ENCODE measurements at places on chromosomes 16 and 17. TPM values are rescaled to one million over a fixed set of nuclear protein-coding genes. Genes with fewer than 3 reads are reported as not detected.

DNA sequence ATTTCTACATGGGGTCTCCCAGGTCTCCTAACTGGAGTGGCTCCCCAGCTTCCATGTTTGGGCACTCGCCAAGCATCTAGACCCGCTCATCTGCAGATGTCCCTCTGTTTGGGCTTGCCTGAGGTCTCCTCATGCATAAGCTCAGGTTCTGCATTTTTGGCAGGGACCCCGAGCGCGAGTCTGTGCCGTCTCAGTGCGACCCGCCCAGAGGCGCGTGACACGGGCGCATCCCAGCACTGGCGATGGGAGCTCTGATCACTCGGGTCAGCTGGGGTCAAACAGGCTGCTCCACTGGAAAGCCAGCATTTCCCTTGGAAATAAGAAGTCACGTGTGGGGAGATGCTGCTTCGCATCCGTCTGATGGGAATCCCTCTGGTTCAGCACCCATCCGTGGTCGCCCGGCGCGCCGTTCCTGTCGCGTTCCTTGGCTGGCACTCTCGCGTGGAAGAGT lies 56.9 kb upstream of the FASN start:
- H3K4me3 ChIP-seq = no peak overlapping the region
- peaks cover 4% of the 10 kb centered on the region for H3K4me1 ChIP-seq
- no peak for DNase-seq
- no peaks in the 10 kb centered on the region for H3K27me3 ChIP-seq

Gene PPP4C
- total RNA-seq = 121 TPM

Gene P2RX5
- total RNA-seq = 43.2 TPM

DNA sequence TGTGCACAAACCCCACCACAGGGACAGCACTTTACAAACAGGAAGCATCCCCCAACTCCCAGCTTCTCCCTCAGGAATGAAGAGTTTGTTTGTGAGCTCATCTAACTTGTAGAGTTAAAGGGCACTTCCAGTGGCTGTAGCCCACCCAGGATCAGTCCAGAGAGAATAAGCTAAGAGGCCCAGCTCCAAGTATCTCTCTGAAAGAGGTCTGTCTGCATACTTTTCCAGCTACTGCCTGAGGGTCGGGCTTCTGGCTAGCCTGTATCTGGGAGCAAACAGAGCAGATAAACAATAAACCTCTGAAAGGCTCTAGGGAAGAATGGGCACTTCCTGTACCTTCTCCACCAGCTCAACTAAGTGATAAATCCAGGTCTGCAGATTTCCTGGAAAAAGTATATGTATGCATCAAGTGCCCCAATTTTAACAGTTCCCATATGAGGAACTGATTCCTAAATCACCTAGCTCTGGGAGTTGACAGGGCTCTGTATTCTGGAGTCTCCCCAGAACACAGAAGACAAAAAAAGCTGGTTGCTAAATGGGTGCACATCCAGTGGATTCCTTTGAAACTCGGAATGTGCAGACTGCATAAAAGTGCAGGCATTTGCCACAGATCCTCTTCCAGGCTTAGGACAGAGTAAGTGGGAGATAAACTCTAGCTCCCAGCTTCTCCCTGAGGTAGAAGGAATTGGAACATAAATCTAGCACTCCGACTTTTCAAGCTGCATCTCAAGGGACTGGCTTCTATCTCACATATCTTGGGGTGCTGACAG lies 37.1 kb upstream of the MYLK3 start:
- H3K27ac ChIP-seq = no peak overlapping the region
- no peak overlapping the region for H3K4me3 ChIP-seq
- H3K4me1 ChIP-seq = peaks cover 20% of the 10 kb centered on the region
- H3K36me3 ChIP-seq = peaks cover 2% of the 10 kb centered on the region
- no peak for DNase-seq
- no peaks in the 10 kb centered on the region for H3K27me3 ChIP-seq

- H3K27ac ChIP-seq = peak overlapping the region; percentile 84
- peak; percentile 28 for DNase-seq
- H3K36me3 ChIP-seq = peaks cover 2% of the 10 kb centered on the region
Measured at GRCh38 chr17:79804856-79805696, 8.2 kb upstream of the CBX8 start.

Gene TAC4
- not detected for total RNA-seq

- H3K27ac ChIP-seq = no peak overlapping the region
- no peaks in the 10 kb centered on the region for H3K36me3 ChIP-seq
- H3K4me1 ChIP-seq = peaks cover 49% of the 10 kb centered on the region
- no peak for DNase-seq
- H3K4me3 ChIP-seq = no peak overlapping the region
- H3K27me3 ChIP-seq = no peaks in the 10 kb centered on the region
Measured at GRCh38 chr17:76995387-76996105, 127.3 kb downstream of the MGAT5B start.

DNA sequence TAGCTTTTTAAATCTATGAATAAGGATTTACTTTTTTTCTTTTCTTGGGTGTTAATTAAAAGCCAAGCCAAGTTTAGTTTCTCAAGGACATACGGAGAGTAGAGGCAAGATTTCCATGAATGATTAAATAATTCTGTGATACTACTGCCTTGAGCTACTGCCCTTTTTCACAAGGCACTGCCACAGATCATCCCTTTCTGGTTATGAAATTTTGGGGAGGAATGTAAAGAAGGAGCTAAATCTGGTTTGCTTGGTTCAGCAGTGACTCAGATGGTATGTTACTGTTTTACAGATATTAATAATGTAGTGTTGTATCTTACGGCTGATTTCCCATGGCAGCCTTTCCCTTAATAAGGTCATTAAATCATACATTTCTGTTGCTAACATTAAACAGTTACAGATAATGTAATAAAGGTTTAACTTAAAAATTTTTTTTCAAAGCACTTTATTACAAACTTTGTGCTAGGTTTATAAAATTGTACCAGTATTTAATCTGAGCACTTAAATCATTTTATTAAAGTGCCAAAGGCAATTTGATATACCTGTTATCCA lies 2.6 kb downstream of the WSB1 start:
- DNase-seq = no peak
- H3K4me1 ChIP-seq = peaks cover 57% of the 10 kb centered on the region
- no peaks in the 10 kb centered on the region for H3K27me3 ChIP-seq
- H3K27ac ChIP-seq = peak overlapping the region; percentile 100
- peaks cover 15% of the 10 kb centered on the region for H3K36me3 ChIP-seq

GRCh38 chr17:62588109-62588508 lies 39.4 kb upstream of the MRC2 start:
- no peak overlapping the region for H3K4me3 ChIP-seq
- H3K27me3 ChIP-seq = no peaks in the 10 kb centered on the region
- H3K27ac ChIP-seq = no peak overlapping the region
- no peak for DNase-seq
- H3K36me3 ChIP-seq = peaks cover 19% of the 10 kb centered on the region

- H3K36me3 ChIP-seq = no peaks in the 10 kb centered on the region
- H3K4me3 ChIP-seq = no peak overlapping the region
- no peak for DNase-seq
- H3K4me1 ChIP-seq = no peaks in the 10 kb centered on the region
Measured at GRCh38 chr17:17884391-17885357, 47.9 kb upstream of the SREBF1 start.

Gene ZG16
- not detected for total RNA-seq

GRCh38 chr17:29682987-29683386 lies 60.3 kb upstream of the CORO6 start:
- peaks cover 14% of the 10 kb centered on the region for H3K36me3 ChIP-seq
- DNase-seq = no peak
- no peaks in the 10 kb centered on the region for H3K27me3 ChIP-seq
- H3K27ac ChIP-seq = peak overlapping the region; percentile 30

GRCh38 chr17:68318103-68318991 lies 27.1 kb downstream of the ARSG start:
- H3K27ac ChIP-seq = no peak overlapping the region
- H3K36me3 ChIP-seq = no peaks in the 10 kb centered on the region
- DNase-seq = no peak
- no peak overlapping the region for H3K4me3 ChIP-seq
- H3K27me3 ChIP-seq = no peaks in the 10 kb centered on the region
- peaks cover 26% of the 10 kb centered on the region for H3K4me1 ChIP-seq

DNA sequence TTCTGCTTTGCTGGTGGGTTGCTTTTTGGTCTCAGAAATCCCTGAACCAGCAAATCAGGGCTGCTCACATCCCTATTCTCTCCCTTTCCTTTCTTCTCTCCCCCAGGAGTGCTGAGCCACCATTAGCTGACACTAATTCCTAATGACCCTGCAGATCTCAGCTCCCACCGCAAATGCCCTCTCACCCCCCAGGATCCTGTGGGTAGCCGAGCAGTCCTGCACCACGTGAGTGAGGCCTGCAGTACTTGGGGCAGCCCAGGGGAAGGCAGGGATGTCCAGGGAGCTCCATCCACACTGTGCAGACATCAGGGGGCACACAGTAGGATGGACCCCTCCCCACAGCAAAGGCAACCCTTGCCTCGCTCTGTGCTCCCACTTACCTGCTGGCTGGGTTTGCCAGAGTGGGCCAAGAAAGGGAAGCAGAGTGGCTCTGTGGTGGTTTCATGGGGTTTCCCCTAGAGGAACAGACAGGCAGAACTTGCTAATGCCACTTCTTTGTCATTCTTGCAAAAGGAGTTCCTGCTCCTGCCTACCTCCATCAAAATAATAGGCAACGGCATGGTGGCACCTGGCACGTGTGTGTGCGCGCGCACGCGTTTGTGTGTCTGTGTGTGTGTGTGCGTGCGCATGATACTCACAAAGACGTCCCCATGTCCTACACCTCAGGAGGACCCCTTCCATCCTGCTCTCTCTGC lies 135.6 kb downstream of the GAS7 start:
- H3K27ac ChIP-seq = no peak overlapping the region

DNA sequence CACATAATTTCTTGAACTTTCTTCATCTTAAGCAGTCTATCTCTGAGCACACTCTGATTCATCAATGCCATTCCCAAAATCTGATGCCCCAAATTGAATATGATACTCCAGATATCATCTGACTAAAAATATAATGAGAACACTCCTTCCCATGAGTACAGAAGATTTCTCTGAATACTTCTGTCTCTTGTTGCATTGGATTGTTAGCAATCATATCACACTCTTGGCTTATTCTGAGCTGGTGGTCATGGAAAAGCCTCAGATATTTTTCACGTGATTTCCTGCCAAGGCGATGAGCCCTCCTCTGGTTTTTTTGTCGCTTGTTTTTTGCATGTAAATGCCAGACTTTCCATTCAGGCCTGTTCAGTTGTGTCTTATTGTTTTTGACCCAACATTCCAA lies 87.2 kb downstream of the NOG start:
- no peak overlapping the region for H3K4me3 ChIP-seq
- H3K27me3 ChIP-seq = peaks cover 29% of the 10 kb centered on the region
- peaks cover 19% of the 10 kb centered on the region for H3K4me1 ChIP-seq
- no peak overlapping the region for H3K27ac ChIP-seq

Gene LRRC36
- 1.00 TPM for total RNA-seq

Gene MVD
- 113 TPM for total RNA-seq

DNA sequence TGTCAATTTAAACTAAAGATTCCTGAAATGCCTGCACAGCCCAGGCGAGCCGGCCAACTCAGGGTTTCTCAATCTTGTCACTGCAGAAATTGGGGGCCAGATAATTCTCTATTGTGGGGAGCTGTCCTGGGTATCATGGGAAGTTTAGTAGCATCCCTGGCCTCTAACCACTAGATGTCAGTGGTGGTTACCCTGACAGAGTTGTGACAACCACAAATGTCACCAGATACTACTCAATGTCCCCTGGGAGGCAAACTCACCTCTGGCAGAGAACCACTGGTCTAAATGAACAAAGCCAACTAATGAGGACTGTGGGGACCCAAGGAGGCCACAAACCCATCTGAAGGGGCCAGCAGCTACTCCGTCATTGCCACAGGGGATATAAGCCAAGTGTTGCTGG lies 90.9 kb downstream of the MYH11 start:
- DNase-seq = peak; percentile 31
- no peak overlapping the region for H3K4me3 ChIP-seq
- H3K27me3 ChIP-seq = peaks cover 14% of the 10 kb centered on the region
- no peak overlapping the region for H3K27ac ChIP-seq
- no peaks in the 10 kb centered on the region for H3K4me1 ChIP-seq
- no peaks in the 10 kb centered on the region for H3K36me3 ChIP-seq

GRCh38 chr17:42814633-42815399 lies 9.3 kb downstream of the BECN1 start:
- no peak for DNase-seq
- no peak overlapping the region for H3K27ac ChIP-seq
- peaks cover 53% of the 10 kb centered on the region for H3K36me3 ChIP-seq
- H3K27me3 ChIP-seq = no peaks in the 10 kb centered on the region
- no peaks in the 10 kb centered on the region for H3K4me1 ChIP-seq
- H3K4me3 ChIP-seq = no peak overlapping the region

Gene ADCY7
- total RNA-seq = 100.0 TPM

DNA sequence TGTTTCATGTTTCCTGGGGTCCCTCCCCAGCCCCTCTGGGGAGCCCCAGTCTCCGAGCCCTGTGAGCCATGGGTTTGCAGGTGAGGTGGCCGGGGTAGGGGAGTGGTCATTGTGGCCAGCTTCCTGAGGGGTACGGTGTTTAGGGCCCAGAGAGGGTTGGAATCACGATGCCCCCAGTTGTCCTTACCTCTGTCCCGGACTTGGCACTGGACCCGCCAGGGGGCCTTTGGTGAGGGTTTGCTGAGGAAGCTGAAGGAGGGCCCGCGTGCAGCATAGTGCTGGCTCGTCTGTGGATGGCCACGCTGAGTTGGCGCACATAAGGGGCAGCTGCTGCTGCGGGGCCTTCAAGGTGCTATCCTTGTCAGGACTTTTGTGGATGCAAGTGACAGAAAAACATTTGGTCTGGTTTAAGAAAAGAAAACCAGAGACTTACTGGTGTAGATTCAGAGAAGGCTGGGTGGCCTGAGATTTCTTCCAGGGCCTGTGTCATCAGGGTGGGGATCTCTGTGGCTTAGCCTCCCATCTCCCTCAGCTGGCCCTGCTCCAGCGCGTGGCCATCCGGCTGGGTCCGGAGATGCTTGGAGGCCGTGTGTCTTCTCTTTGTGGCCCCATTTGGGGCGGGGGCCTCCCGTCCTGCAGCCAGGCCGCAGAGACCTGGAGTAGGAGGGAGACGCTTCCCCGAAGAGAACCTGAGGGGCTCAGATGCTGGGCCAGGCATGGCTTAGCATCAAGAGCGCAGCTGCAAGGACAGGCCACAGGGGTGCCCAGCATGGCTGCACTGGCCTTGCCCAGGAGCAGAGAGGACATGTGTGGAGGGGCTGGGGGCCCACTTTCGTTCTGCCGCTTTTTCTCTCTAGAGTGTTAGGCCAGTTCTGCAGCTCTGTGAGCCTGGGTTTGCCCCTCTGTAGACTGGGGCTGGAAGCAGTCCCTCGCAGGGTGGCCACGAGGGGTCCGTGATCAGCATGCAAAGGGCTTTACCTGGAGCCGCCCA lies 33.7 kb upstream of the NUDT16L1 start:
- peak overlapping the region; percentile 28 for H3K27ac ChIP-seq
- no peak overlapping the region for H3K4me3 ChIP-seq
- peaks cover 37% of the 10 kb centered on the region for H3K4me1 ChIP-seq
- no peaks in the 10 kb centered on the region for H3K27me3 ChIP-seq
- no peak for DNase-seq
- H3K36me3 ChIP-seq = peaks cover 10% of the 10 kb centered on the region

Gene ALOXE3
- total RNA-seq = 0.12 TPM

- no peaks in the 10 kb centered on the region for H3K36me3 ChIP-seq
- H3K27ac ChIP-seq = peak within 1 kb of the TSS; percentile 77
- H3K4me3 ChIP-seq = peak within 1 kb of the TSS; percentile 73
- DNase-seq = peak; percentile 91
- peaks cover 13% of the 10 kb centered on the region for H3K4me1 ChIP-seq
Measured at GRCh38 chr17:38967290-38967738, at the start of gene FBXO47. Gene FBXO47, minus strand, starts transcription at chr17:38967403. Its CDS starts 4,378 bp downstream, at chr17:38963025.
